Activated CD4-positive, alpha-beta T cell treated with anti-CD3 and anti-CD28 coated beads, Interleukin-2, amount 50 U/mL, for 16 hours (primary cell): ENCODE measurements at places on chromosomes 2 and 18.

- no peak for DNase-seq
These were observed 669.3 kb downstream of the BCL11A start for GRCh38 chr2:59884166-59884565.

DNA sequence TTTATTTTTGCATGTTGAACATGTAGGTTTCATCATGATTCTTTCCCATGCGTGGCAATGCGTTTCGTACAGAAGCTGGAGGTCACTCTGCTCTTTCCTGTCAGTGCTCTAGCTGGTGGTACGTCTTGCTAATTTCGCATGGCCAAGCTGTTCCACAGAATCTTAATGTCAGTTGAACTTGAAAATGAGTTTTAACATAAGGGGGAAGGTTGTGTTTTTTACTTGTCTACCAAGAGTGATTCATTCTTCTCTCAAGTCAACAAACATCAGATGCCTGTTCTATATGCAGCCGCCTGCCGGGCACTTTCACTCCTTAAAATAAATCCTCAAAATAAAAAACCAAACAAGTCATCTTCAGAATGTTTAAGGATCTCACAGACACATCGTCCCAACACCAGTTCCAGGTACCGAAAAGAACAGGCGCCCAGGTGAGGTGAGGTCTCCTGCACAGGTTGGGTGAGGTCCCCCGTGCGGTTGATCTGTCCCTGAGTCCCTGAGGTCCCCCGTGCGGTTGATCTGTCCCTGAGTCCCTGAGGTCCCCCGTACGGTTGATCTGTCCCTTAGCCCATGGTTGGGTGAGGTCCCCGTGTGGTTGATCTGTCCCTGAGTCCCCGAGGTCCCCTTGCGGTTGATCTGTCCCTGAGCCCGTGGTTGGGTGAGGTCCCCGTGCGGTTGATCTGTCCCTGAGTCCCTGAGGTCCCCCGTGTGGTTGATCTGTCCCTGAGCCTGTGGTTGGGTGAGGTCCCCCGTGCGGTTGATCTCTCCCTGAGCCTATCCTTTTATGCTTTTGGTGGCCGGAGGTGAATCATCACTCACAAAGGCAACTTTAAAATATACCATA lies 57.0 kb upstream of the KCNG2 start:
- DNase-seq: no peak

GRCh38 chr2:78202986-78203670 lies 681.0 kb upstream of the LRRTM4 start:
- no peak for DNase-seq

DNA sequence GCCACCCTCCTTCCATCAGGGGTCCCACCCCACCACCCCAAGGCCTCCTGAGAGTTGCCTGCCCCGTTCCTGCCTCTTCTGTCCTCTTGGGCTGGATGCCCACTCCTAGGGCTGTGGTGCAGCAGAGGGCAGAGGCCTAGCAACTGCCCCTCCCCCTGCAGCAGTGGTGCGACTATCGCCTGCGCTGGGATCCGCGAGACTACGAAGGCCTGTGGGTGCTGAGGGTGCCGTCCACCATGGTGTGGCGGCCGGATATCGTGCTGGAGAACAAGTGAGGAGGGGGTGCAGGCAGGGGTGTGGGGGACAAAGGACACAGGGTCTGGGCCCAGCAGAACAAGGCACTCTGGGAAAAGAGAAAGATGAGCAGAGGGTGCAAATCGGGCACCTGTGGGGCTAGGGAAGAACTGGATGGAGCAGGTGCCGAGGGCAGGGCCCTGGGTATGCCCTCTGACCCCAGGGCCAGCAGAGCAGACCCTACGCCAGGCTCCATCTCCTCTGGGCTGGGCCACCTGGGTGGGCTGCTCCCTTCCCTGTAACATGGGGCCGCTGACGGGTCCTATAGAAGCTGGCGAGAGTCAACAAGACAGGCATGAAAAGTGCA lies 1.0 kb downstream of the CHRNG start:
- no peak for DNase-seq

DNA sequence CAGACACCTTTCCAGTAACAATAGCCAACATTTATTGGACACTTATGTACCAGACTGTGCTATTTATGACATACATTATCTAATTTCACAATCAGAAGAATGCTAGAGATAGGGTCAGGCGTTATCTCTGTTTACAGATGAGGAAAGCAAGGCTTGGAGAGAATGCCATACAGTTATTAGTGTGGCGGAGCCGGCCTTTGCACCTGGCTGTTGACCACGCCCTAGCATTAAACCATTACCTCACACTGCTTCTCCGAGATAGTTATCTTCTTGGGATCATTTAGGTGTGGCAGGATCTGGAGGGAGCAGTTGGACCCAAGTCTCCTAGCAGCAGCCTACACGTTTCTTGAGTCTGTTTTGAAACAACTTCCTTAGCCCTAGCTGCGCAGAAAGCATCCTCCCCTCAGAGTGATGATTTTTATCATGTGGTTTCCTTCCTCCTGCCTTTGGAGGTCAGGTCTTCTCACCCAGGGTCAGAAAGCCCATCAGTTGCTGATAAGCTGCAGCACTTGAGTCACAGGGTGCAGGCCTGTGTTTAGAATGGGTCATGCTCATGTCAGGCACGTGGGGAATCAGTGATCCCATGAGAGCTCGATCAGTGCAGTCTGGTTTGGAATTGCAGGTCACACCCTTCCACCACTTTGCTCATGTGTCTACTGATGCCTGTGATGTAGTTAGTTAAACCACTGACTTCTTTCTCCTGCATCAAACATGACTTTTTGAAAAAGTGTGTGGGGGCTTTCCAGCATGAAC lies 118.2 kb downstream of the SPTBN1 start:
- peak; percentile 87 for DNase-seq

- DNase-seq: no peak
These were observed 270.1 kb downstream of the C1D start for GRCh38 chr2:67792681-67793091.

GRCh38 chr2:26970244-26970927 lies at the start of gene MAPRE3:
Gene MAPRE3 (plus strand): TSS chr2:26970637. CDS start chr2:27022219, 51,582 bp downstream.
- DNase-seq: peak; percentile 72

DNA sequence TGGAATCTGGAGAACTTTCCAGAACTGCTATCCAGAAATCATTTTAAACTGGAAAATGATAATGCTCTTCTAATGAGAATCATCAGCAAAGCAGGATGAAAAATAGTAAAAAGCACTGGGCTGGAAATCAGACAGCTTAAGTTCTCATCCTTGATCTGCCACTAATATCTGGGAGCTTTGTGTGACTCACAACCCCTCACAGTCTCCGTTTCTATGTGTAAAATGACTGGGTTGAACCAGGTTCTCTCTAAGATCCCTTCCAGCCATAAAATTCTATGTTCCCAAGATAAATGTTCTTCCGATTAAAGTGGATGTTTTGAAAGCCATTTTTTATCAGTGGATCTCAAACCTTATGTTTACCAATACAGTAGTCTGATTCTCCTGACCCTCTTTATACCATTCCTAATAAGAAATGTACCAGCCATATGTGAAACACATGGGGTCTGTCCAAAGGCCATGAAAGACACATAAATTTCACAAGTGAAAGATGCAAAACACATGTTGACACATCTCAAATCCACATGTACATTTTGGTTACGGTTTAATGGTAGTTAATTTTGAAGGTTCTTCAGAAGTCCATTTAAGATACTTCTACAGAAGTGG lies 188.8 kb downstream of the EN1 start:
- no peak for DNase-seq

DNA sequence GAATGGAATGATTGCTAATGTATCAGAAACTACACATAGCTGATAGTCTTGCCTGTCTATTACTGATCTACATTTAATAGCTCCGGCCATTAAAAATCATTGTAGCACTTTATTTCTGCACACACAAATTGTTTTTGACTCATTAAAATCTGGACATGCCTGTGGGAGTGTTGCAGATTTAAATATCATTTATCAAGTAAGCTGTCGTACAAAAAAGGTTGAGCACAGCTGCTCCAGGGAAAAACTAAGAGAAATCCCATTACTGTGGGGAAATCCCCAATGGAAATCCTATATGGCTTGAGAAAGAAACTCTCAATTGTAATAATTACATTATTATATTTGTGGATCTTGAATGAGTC lies 99.6 kb upstream of the CERS6 start:
- no peak for DNase-seq

- no peak for DNase-seq
These were observed 3.9 kb upstream of the TMBIM1 start for GRCh38 chr2:218296200-218296599.

DNA sequence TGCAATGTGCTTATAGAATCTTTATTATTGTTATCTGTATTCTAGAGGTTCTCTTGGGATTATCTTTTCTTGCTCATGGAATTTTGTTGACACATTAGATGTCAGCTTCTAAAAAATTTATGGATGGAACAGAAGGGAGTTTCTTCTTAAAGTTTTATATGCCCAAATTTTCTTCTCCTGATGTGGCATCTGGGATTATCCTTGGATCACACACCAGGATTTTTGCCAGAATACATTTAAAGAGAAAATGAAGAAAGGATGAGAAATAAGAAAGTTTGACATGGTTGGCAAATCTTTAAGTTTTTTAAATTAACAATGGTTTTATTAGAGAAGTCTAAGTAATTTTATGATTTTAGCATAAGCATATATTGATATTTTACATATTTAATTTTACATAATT lies 706.7 kb upstream of the TMEFF2 start:
- no peak for DNase-seq

DNA sequence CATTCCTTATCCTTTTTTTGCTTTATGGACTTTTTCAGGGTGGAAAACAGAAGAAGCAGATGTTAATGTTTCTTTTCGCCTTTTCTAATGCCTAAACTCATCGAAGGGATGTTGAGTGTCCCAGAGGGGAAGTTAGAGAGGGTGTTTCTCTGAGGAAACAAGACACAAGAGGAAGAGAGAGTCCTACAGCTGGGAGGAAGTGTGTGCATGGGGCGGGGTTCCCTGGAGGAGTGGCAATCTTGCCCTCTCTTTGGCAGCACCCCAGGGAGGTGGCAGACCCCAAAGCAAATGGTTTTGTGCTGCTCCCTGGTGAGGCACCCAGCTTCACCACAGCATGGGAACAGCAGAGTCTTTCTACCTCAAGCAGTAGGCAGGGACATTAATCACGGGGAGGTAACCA lies 377.6 kb downstream of the RND3 start:
- DNase-seq: no peak

DNA sequence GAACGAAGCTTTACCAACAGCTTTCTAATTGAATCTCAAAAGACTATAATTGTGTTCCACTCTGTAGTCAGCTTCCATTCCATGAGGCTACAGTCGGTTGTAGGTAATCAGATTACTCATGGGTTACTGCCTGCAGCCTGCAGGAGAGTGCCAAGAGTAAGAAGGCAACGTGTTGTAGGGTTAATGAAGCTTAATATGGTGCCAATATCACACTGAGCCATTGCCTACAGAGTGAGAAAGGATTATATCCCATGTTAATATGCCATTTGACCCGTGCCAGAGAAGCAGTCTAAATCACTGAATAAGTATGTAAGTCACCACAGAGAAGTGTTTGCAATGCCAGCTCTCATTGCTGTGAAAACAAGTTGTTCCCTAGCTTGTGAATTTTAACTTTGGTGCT lies 734.5 kb upstream of the ACVR2A start:
- DNase-seq: no peak

DNA sequence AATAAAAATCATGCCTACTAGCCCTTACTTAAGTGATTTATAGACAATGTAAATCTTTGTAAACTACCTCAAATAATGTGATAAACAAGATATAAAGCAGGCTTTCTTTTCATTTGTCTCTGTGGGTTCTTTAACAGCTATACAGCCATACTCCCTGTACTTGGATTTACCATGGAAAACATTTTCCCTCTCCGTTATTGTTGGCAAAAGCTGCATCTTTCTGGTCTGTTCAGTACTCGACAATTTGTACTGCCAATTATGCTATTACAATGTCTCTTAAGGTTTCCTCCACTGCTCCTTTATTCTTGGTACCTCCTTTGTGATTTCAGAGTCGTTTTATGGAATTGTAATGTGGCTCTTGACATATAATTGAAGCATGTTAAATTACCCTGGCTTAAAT lies 426.3 kb upstream of the PKDCC start:
- DNase-seq: no peak

- peak; percentile 54 for DNase-seq
These were observed 100.1 kb upstream of the TLK1 start for GRCh38 chr2:171260471-171261424.

GRCh38 chr18:13394801-13395200 lies 176.2 kb downstream of the LDLRAD4 start:
- DNase-seq: no peak

DNA sequence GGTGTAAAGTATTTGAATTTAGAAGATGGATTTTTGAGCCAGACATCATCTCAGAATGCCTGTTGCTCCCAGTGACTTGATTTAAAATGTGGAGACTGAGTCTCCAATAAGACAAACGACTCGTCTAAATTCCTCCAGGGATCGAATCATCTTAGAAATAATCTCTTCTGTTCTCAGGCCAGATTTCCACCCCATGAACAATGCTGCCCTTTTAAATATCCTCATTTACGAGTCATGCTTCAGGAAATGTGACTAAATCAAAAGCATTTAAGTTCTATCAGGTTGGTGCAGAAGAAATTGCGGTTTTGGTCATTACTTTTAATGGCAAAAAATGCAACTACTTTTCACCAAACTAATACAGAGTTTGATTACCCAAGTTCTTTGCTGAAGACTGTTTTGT lies 684.6 kb upstream of the SOX11 start:
- DNase-seq: no peak
